ENCODE measurements at places on chromosomes 12 and 14. TPM values are rescaled to one million over a fixed set of nuclear protein-coding genes. Genes with fewer than 3 reads are reported as not detected.

DNA sequence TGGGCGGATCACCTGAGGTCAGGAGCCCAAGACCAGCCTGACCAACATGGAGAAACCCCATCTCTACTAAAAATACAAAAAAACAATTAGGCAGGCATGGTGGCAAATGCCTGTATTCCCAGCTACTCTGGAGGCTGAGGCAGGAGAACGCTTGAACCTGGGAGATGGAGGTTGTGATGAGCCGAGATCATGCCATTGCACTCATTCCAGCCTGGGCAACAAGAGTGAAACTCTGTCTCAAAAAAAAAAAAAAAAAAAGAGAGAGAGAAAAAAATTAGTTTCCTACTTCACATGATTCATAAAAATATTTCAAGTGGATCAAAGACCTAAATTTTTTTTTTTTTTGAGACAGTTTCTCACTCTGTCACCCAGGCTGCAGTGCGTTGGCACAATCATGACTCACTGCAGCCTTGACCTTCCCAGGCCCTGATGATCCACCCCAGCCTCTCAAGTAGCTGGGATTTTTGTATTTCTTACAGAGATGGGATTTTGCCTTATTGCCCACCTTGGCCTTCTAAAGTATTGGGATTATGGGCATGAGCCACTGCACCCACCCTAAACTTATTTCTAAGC lies 24.9 kb downstream of the FCF1 start:
- H3K36me3 ChIP-seq: peaks cover 15% of the 10 kb centered on the region
- no peak overlapping the region for H3K27ac ChIP-seq
- no peak for DNase-seq

- no peak overlapping the region for H3K27ac ChIP-seq
- H3K36me3 ChIP-seq: no peaks in the 10 kb centered on the region
- H3K4me3 ChIP-seq: no peak overlapping the region
- H3K4me1 ChIP-seq: no peaks in the 10 kb centered on the region
- DNase-seq: no peak
Observed at GRCh38 chr12:5335069-5335468, 96.8 kb upstream of the NTF3 start.

- no peak overlapping the region for H3K4me3 ChIP-seq
- H3K27me3 ChIP-seq: no peaks in the 10 kb centered on the region
- H3K4me1 ChIP-seq: no peaks in the 10 kb centered on the region
- no peak for DNase-seq
- no peak overlapping the region for H3K27ac ChIP-seq
Observed at GRCh38 chr14:76736514-76736913, 24.8 kb upstream of the VASH1 start.

- H3K36me3 ChIP-seq: no peaks in the 10 kb centered on the region
- H3K27ac ChIP-seq: peak within 1 kb of the TSS; percentile 82
- no peak within 1 kb of the TSS for H3K4me3 ChIP-seq
- no peak for DNase-seq
- H3K27me3 ChIP-seq: no peaks in the 10 kb centered on the region
- no peaks in the 10 kb centered on the region for H3K4me1 ChIP-seq
Observed at GRCh38 chr12:113422030-113422885, at the start of gene SDSL. SDSL (plus strand) TSS chr12:113422380; CDS start chr12:113427983, 5,603 bp downstream.

DNA sequence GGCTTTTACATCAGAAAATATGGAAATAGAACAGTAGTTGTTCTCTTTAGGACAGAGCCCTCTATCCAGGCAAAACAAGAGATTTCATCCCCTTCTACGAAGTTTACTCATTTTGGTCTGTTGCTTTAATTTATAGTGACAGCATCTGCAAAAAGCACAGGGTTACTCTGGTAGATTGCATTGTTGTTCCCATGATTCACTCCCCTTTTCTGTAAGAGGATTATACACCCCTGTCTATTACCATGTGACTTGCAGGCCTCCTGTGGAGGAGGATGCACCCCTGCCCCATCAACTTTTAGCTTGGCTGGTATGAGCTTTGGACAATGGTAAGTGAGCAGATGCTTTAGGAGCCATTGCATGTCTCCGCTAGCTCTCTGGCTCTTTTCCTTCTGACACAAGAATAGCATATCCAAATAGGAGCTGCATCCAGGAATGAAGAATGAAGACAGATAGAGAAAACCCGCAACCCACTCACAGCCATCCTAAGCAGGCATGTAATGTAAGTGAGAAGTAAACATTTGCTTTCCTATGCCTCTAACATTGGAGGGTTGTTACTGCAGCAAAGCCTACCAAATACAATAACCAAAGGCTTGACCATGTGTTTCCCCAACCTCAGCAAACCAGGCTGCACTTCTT lies 304.2 kb downstream of the AKAP6 start:
- H3K27ac ChIP-seq: no peak overlapping the region
- H3K36me3 ChIP-seq: no peaks in the 10 kb centered on the region
- no peaks in the 10 kb centered on the region for H3K4me1 ChIP-seq
- no peak for DNase-seq

DNA sequence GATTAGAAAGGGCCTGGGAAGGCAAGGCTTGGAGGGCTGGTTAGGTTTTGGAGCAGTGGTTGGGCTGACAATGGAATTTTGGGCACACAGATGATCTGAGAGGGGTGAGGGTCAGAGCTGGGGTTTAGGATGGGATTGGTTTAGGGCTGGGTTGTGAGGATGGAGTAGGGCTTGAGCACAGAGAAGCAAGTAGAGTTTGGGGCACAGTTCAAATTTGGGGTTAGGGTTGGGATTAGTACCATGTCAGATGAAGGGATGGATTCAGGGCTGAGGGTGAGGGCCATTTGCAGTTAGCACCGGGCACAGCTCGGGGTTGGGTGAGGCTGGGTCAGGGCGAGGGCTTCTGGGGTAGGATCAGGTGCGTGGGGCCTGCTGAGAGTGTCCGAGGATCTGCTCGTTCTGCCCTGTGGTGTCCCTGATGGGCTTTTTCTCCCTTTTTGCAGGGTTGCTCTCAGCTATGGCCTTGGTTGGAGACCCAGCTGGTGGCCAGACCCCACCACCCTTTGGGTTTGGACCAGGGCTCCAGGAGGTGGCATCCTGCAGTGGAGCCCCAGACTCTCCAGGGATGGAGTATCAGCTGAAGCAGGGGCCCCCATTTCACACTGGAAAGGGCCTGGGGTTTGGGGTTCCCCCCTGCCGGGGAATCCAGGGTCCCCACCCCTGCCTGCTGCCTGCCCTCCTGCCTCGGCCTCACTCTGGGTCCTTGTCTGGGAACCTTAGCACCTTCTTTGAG lies 45.6 kb downstream of the KRT80 start:
- no peak overlapping the region for H3K27ac ChIP-seq
- H3K4me3 ChIP-seq: no peak overlapping the region
- H3K4me1 ChIP-seq: no peaks in the 10 kb centered on the region

- no peak for DNase-seq
- no peaks in the 10 kb centered on the region for H3K36me3 ChIP-seq
- no peak overlapping the region for H3K4me3 ChIP-seq
- no peaks in the 10 kb centered on the region for H3K4me1 ChIP-seq
- no peaks in the 10 kb centered on the region for H3K27me3 ChIP-seq
Observed at GRCh38 chr14:80560800-80561657, 349.7 kb upstream of the DIO2 start.

DNA sequence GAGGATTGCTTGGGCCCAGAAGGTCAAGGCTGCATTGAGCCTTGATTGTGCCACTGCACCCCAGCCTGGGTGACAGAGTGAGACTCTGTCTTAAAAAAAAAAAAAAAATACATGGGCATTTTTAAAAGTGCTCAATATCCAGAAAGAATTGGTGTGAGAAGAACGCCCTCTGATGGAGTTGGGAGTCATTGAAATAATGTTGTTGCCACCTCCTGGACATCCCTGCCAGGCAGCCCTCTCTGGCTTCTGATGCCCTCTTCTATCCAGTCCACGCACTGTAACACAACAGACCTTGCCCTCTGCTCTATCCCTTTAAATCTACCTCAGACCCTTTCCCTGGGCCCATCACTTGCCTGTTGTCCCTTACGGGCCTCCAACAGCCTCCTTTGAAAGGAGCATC lies 4.9 kb downstream of the PTGDR start:
- peak; percentile 55 for DNase-seq
- H3K36me3 ChIP-seq: no peaks in the 10 kb centered on the region
- H3K4me1 ChIP-seq: no peaks in the 10 kb centered on the region
- H3K4me3 ChIP-seq: no peak overlapping the region
- H3K27ac ChIP-seq: no peak overlapping the region
- no peaks in the 10 kb centered on the region for H3K27me3 ChIP-seq

GRCh38 chr14:73232984-73233383 lies 4.3 kb upstream of the PAPLN start:
- H3K4me1 ChIP-seq: no peaks in the 10 kb centered on the region
- no peak overlapping the region for H3K4me3 ChIP-seq
- H3K36me3 ChIP-seq: no peaks in the 10 kb centered on the region
- H3K27ac ChIP-seq: no peak overlapping the region
- DNase-seq: no peak

DNA sequence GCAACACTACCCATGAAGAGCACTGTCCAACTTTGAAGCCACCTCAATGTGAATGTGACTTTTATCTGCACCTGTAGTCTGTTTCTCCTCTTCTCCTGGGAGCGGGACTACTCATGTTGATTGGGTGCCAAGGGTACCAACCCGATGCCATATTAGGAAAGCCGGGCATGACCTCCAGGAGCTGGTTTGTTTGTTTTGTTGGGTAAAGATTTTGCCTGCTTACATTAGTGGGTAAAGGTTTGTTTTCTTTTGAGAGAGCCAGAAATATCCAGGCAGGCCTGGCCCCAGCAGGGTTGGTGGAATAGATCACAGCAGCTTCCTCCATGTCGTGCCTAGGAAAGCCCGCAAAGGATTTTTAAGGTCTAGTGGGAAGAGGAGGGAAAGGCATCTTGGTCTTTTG lies 19.7 kb upstream of the ITPK1 start:
- no peaks in the 10 kb centered on the region for H3K27me3 ChIP-seq
- no peaks in the 10 kb centered on the region for H3K36me3 ChIP-seq
- H3K4me3 ChIP-seq: no peak overlapping the region
- DNase-seq: no peak
- no peaks in the 10 kb centered on the region for H3K4me1 ChIP-seq
- no peak overlapping the region for H3K27ac ChIP-seq

DNA sequence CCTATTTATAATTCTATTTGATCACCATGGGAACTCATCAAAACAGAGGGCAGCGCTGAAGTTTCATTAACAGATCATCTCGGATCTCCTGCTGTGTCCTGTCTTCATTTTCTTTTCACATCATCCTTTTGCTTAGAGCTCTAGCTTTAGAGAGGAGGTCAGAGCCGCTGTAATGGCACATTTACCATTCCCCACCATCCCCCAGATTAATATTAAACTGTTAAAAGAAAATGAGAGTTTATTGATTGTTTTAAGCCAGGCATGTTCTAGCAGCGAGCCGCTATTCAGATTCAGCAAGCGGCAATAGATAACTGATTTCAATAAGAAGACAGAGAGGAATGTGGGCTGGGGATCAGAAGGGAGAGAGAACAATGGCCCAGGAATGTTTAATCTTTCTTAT lies 308.8 kb downstream of the EGLN3 start:
- H3K36me3 ChIP-seq: no peaks in the 10 kb centered on the region
- H3K27ac ChIP-seq: no peak overlapping the region
- no peaks in the 10 kb centered on the region for H3K27me3 ChIP-seq

- H3K4me1 ChIP-seq: no peaks in the 10 kb centered on the region
- no peaks in the 10 kb centered on the region for H3K36me3 ChIP-seq
- no peaks in the 10 kb centered on the region for H3K27me3 ChIP-seq
- no peak overlapping the region for H3K4me3 ChIP-seq
Observed at GRCh38 chr14:26987744-26988363, 390.0 kb upstream of the NOVA1 start.

DNA sequence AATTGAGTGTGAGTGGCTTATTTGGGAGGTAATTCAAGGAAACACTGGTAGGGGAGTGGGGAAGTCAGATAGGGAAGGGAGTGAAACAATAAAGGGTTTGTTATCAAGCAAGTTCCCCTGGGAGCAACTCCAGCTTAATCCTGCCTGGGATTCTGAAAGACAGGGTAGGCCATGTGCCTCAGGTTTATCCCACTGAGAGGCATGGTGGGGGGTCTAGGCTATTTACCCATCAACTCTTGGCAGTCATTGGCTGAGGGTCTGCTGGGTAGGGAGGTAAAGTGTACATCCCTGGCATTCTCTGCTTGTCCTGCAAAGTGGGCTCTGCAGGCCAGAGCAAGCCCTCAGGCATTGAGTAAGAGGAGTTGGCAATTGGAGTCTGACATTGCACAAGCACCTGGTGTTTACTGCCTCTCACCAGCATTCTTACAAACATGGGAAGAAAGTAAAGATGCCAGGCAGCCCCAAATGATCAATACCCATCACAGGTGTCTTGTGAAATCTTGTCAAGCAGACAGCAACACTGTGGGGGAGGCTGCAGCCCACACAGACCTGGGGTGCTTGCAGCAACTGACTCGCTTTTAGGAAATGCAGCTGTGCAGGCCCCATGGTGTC lies 169.3 kb downstream of the KTN1 start:
- no peak for DNase-seq
- no peak overlapping the region for H3K27ac ChIP-seq

DNA sequence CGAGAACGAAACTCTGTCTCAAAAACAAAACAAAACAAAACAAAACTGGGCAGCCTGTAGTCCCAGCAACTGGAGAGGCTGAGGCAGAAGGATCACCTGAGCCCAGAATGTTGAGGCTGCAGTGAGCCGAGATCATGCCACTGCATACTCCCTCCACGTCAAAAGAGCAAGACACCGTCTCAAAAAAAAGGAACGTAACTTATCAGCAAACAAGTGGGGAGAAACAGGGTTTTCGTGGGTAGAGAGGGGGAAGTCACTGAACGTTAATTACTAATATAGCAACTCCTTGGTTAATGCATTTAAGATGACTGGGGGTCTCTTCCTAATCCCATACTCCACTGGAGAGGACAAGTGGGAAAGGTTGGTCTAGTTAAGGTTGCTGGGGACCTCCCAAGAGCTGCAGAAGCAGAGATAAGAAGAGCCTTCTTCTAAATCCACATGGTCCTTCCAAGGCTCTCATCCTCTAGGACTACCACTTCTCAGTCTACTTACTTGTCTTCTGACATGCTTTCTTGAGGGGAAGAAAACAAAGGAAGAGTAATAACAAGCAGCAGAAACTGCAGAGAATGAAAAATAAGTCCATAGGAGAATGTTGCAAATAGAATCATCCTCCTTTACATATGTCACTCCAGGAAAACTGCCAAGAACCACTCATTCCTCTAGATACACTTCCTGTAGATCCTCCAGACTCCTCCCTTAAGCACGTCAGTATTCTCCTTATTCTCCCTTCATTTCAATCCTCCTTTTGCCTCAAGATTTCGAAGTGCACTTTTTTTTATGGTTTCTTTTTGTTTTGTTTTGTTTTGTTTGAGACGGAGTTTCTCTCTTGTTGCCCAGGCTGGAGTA lies 5.8 kb downstream of the NUMB start:
- no peaks in the 10 kb centered on the region for H3K36me3 ChIP-seq
- H3K4me1 ChIP-seq: peaks cover 22% of the 10 kb centered on the region
- DNase-seq: no peak
- H3K27ac ChIP-seq: no peak overlapping the region
- no peak overlapping the region for H3K4me3 ChIP-seq
- no peaks in the 10 kb centered on the region for H3K27me3 ChIP-seq

PIWIL1 gene
- not detected for total RNA-seq

AGAP2 gene
- total RNA-seq: 29.9 TPM

ZNF140 gene
- 14.8 TPM for total RNA-seq

ADAM20 gene
- 0.31 TPM for total RNA-seq

TAS2R7 gene
- not detected for total RNA-seq

LRP6 gene
- 0.94 TPM for total RNA-seq

All from CD8-positive, alpha-beta memory T cell (primary cell).